ENCODE measurements at places on chromosomes 11 and 22.

- DNase-seq = no peak
Observed at GRCh38 chr11:64621283-64622019, 30.4 kb downstream of the SLC22A12 start.

DNA sequence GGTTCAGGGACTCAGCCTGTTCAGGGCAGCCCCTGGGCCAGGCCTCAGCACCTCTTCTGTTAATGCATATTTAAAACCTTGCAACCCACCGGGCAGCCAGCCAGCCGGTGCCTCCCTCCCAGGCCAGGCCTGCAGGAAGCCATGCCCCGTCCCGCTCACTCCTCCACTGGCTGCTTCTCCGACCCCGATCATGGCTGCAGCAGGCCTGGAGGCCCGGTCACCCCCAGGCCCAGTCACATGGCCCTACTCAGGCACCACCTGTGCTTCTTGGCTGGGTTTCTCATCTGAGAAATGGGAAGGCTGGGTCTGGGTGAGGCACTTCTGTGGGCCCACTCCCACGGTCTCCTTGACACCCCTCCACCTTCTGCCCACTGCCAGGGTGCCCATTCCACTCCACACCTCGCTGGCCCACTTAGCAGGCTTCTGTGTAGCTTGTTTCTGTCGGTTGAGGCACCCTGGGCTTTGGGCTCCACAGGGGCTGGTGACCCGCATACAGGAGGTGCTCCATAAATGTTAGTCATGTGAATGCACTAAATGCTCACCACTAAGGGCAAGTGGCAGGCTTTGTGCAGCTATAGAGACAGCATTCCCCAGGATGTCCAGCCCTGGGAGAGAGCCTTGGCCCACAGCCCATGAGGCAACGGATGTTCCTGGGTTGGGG lies 11.4 kb downstream of the RTN4R start:
- DNase-seq = no peak

GRCh38 chr11:79264284-79264683 lies 176.5 kb downstream of the TENM4 start:
- no peak for DNase-seq

GRCh38 chr11:1206391-1207271 lies 16.2 kb upstream of the MUC5B start:
- DNase-seq = no peak

- DNase-seq = no peak
Observed at GRCh38 chr11:57248780-57249383, 11.8 kb upstream of the APLNR start.

GRCh38 chr11:1827095-1827813 lies 7.5 kb upstream of the SYT8 start:
- no peak for DNase-seq

GRCh38 chr11:61972112-61972671 lies 4.8 kb upstream of the FTH1 start:
- no peak for DNase-seq

GRCh38 chr11:71999362-71999761 lies 653 bp downstream of the IL18BP start:
- no peak for DNase-seq

- DNase-seq = no peak
Observed at GRCh38 chr11:64546600-64546999, 44.4 kb upstream of the SLC22A12 start.

DNA sequence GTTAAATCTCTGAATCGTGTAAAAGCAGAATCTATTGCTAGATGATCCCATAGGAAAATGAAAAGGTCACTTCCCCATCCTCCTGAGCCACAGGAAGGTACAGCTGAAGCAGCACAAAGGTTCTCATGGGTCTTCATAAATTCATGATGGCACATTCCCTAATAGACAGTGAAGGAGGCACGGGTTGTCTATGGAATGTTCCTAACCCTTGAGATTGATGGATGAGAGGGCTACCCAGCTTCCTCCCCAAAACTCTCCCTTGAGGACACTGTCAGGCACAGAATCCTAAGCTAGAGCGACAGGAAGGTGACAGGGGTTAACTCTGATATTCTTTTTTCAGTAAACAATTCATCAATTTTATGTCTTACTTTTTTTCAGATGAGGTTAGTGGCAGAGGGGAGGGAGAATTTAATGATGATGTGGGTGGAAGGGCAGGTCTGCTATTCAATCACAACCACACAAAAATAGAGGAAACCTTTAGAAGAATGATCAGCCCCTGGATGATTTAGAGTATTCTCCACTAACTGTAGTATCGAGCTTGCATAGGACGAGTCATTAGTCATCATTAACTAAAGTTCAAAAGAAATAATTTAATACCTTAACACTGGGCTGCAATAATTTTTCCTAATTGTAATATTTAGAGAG lies 33.1 kb downstream of the SEZ6L start:
- no peak for DNase-seq

GRCh38 chr22:38267086-38267485 lies 5.7 kb downstream of the TMEM184B start:
- DNase-seq = peak; percentile 51
